ENCODE measurements at places on chromosomes 6 and 20. TPM values are rescaled to one million over a fixed set of nuclear protein-coding genes. Genes with fewer than 3 reads are reported as not detected.

The NKAPL gene
- total RNA-seq, result not detected

The CST4 gene
- not detected for total RNA-seq

The LRFN2 gene
- 1.7 TPM for total RNA-seq

The SRC gene
- 4.5 TPM for total RNA-seq

The HELZ2 gene
- 43.5 TPM for total RNA-seq

The SIM1 gene
- not detected for total RNA-seq

The SLC35F1 gene
- not detected for total RNA-seq

The ZNF343 gene
- total RNA-seq, result 10.9 TPM

The MUC22 gene
- total RNA-seq, result not detected

The EFCAB8 gene
- 0.80 TPM for total RNA-seq

The CLPSL1 gene
- total RNA-seq, result not detected

The KCNK5 gene
- 1.1 TPM for total RNA-seq

The DDX43 gene
- total RNA-seq, result 0.47 TPM

The PARD6B gene
- 12.4 TPM for total RNA-seq

The STK4 gene
- total RNA-seq, result 275 TPM

The RAMACL gene
- 2.8 TPM for total RNA-seq

The ATP5F1E gene
- 64.2 TPM for total RNA-seq

The RIMS1 gene
- not detected for total RNA-seq

The GHRH gene
- total RNA-seq, result not detected

The GGTLC1 gene
- not detected for total RNA-seq

The PTCRA gene
- total RNA-seq, result not detected

The C6orf15 gene
- not detected for total RNA-seq

The SAMHD1 gene
- total RNA-seq, result 437 TPM

- no peak for DNase-seq
Observed at GRCh38 chr6:30889921-30890645, 5.8 kb downstream of the DDR1 start.

GRCh38 chr6:159353193-159353592 lies 184.0 kb downstream of the FNDC1 start:
- no peak for DNase-seq

GRCh38 chr20:53428588-53428987 lies 165.1 kb downstream of the ZNF217 start:
- no peak for DNase-seq

DNA sequence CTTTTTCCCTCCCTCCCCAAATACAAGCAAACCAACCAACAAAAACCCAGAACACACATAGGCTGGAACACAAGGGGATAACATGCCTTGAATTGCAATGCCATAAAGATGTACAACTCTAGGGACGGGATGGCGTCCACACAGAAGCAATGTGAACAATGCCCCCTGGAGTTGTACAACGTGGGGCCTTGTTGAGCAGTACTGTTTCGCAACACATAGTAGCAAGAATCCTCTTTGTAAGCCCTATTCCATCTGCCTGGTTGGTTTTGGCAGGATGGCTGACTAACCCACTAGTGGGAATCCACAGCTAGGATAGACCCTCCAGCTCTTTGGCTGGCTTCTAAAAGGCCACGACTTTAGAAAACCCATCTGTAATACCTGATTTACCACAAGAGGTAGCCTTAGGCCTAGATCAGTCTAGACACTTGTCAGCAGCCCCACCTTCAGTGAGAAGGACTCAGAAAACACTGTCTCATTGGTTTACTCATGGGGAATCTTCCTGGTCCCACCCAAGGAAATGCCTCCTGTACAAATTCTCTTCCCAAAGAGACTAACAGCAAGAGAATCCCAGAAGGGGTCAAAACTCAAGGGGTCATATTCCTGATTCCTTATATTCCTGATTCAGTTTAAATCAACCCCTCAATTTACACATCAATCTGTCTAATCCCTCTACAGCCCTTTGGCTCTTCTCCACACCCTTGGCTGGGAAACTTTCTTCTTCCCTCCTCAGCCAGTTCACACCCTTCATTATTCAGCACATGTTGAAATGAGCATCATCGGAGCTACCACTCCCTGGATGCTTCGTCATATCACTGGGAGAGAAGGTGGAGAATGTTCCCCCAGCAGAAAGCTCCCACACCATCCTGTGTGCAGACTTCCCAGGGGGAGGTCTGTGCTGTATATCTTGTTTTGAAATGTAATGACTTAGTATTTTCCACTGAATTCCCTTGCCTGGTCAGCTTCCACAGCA lies 622.4 kb upstream of the FLRT3 start:
- no peak for DNase-seq

- no peak for DNase-seq
Observed at GRCh38 chr6:7543789-7544424, 2.4 kb downstream of the DSP start.

GRCh38 chr20:44732327-44732726 lies 13.3 kb upstream of the KCNK15 start:
- DNase-seq, result no peak

DNA sequence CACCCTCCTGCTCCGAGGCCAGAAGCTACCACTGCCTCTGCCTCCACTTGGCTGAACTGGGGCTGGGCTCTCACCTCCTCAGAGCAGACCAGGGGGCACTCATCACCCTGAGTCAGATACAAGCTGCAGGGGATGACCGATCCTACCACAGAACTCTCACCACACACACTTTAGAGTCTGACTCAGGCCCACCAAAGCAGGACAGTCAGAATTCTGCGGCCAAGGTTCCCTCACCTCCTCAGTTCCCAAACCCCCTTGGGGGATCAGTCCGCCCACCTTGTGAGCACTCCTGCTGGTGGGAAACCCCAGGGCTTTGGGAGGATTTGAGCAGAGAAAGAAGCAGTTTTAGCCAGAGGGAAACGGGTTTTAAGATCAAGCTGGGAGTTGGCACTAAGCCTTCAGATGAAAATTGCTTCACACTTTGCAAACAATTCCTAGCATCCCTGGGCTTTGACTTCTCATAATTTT lies 587.8 kb upstream of the JAG1 start:
- no peak for DNase-seq

GRCh38 chr6:111680015-111680712 lies 74.5 kb upstream of the TRAF3IP2 start:
- no peak for DNase-seq

- peak; percentile 7 for DNase-seq
Observed at GRCh38 chr20:37276494-37277252, 12.8 kb upstream of the MANBAL start.

- no peak for DNase-seq
Observed at GRCh38 chr20:2137552-2138201, 36.0 kb downstream of the STK35 start.

DNA sequence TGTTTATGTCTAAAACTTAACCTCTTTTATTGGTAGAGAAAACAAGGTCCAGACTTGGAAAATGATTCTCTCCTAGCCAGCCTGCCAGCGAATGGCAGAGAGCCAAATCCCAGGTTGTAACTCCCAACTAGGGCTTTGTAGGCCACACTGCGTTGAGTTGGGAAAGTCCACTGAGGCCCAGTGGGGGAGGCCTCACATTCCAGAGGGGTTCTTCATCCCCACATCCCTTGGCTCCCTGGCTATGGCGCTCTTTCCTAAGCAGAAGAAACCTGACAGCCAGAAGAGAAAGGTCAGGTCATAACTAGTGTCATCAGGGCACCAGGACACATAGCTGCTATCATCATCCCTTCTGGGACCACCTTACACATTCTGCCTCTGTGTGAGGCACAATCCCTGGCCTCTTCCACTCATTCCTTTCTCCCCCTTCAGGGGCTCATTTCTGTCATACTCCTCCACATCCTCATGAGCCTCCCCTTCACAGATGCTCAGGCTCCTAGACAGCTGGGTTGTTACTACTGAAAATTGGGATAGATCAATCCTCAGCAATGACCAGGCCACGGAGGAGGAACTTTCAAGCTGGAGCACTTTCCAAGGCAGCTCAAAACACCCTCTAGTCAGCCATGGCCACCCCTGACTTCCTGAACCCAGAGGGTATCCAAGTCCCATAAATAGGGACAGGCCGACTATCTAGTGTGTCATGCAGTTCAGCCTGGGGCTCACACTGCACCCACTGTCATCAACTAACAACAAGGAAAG lies 48.6 kb downstream of the TCP11 start:
- no peak for DNase-seq

DNA sequence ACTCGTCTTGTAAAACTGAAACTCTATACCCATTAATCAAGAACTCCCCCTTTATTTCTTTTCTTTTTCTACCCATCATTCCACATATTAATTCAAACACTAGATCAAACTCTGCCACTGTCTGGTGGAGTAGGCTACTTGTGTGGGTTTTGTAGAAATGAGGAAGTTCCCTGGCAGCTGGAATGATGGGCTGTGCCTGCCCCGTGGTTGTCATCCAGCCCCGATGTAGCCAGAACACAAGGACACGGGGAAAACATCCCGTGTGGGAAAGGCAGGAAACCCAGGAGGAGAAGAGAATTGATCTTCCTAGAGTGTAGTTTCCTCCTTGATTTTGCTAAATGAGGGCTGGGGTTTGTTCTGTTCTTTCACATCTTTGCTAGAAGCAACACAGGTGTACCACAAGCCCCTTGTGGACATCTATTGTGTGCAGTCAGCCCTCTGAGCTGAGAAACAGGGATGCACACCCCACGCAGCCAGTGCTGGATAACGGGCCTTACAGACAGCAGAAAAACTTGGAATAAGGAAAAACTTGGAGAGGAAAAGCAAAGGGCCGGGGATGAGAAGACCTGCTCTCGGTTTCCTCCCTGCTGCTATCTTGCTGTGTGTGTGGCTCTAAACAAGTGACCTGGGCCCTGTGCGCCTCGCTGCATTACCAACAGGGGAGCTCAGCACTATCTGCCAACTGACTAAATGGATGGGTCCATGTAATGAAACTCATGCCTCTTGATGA lies 88.0 kb downstream of the SCML4 start:
- DNase-seq, result no peak

DNA sequence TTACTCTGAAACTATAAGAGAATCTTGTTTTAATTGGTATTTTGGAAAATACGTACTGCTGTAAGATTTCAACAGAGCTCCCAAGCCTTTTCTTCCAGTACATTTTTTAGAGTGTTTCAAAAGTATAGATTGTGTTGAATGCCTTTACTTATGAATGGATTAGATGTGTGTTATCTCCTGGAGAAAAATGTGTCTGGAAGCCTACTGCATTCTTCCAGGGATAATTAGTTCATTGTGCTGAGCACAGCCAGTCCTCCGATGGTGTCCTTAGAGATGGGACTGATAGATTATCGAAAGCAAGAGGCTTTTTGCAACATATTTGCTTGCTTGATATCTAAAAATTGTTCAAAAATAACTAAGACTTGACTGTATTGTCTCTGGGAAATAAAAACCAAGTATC lies 114.2 kb downstream of the PLEKHG1 start:
- DNase-seq, result no peak

DNA sequence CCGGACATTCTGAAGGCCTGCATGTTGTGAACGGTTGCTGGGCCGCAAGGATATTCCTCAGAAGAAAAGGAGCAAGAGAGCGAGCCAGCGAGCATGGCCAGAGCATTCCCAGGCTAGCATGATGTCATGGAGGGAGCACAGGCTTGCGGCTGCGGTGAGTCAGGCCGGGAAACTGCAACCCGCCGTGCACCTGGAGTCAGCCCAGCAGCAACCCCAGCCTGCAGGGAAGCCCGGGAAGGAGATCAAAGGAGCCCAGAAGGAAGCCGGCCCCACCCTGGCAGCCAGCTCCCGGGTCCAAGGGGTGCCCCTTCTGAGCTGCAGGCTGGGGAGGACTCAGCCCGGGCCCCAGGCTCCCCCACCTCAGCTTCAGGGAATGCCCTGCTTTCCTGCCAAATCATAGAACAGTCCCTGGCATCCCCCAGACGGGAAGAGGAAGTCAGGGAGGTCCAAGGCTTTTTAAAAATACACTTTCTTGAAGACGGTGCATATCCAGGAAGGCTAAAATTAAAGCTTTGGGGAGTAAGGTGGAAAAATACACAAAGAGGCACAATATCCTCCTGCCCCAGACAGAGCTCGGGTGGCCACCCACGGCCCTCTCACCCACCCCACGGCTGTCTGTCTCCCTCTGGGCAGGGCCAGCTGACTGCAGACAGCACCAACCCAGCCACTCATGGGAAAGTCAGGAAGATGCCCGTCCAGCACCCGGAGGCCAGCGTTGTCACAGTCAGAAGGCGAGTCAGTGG lies 53.7 kb downstream of the BMP7 start:
- DNase-seq, result no peak
